ELF-1 (cell line): ENCODE measurements at places on chromosomes 7 and 10.

- DNase-seq, result no peak
Measured at GRCh38 chr7:73906874-73907273, 45.9 kb downstream of the TMEM270 start.

DNA sequence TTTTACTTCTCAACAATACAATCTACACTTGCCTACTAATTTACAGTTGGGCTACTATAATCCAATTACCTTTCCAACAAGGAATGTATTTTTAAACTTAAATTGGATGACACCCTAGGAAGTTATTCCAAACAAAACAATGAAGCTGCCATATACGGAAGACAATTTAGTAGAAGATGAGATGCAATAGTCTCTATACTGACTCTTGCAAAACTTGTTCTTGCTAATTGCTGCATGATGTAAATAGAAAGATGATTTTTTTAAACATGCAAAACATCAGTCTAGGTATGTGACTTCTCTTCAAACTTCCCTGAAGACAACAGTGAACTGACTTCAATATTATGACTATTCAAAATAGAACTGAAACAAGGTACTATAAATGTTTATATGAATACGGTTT, 17.6 kb downstream of the NT5C3A start:
- DNase-seq, result no peak

GRCh38 chr7:100719523-100720278, 567 bp upstream of the EPO start:
- DNase-seq, result peak; percentile 18

GRCh38 chr10:15427843-15428414, 56.8 kb upstream of the FAM171A1 start:
- no peak for DNase-seq

DNA sequence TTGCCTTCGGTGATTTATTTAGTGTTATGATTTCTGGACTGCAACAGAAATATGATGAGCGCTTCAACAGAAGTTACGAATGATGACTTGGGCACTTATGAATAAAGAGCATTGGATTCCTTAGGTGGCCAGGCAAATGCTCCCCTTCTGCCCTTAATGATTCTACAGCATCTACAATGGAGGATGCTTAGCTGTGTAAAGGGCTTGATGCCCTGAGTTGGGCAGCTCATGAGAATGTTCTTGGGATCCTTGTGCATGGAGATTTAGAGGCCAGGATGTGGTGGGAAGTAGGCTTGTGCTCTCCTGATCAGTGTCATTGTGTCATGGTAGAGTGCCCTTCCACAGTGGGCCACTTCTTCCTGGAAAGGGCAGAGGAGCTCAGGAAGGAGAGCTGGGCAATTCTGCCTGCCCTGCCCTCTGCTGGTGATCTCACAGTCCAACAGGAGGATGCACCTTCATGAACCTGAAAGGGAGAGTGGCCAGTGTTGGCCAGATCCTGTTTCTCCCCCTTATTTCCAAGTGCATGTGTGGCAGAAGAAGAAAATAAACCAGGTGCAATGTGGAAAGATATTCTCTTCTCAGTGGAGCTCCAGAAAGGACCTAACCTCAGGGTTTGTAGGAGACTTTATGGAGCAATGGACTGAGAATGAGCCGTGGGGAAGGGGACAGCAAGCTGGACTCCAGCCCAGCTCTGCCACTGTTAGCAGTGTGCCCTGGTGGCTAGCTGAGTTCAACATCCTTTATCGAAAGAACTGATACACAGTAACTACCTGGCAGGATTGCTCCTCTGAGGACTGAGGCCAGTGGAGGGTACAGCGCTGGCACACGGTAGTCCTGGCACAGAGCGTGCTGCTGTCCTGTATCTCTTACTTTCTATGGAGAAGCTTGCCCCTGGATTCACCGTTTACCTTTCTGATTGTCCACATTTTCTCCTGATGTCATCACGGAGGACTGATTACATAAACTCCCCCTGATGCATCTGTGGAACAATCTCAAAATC, 182.9 kb downstream of the BMPER start:
- DNase-seq, result peak; percentile 73
